ENCODE measurements at places on chromosomes 1 and 21.

- no peak for DNase-seq
Observed at GRCh38 chr21:39696618-39697017, 48.4 kb upstream of the IGSF5 start.

DNA sequence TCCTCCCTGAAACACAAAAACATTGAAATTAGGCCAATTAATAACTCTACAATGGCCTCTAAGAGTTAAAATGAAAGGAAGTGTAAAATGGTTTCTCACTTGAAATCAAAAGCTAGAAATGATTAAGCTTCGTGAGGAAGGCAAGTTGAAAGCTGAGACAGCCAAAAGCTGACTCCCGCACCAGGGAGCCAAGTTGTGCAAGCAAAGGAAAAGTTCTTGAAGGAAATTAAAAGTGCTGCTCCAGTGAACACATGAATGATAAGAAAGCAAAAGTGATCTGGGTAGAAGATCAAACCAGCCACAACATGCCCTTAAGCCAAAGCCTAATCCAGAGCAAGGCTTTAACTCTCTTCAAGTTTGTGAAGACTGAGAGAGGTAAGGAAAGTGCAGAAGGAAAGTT is 22.8 kb downstream of the CYYR1 start:
- DNase-seq, result no peak

DNA sequence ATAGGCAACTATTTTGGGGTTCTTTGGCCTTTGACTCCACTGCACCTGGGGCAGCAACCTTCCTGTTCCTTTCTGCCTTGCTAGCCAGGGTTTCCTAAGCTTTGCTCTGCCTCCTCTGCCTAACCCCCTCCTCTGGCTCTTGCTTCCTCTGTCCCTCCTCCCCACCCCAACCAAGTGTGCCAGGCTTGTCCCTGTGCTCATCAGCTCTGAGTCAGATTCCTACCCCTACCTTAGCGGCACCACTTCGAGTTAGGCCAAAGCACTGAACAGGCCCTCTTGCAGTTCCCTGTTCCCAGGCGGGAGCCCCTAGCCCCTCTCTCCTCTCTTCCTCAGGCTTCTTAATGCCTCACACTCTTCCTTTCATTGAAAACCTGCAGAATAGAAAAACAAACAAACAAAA is 74.8 kb upstream of the HAO2 start:
- no peak for DNase-seq

GRCh38 chr1:55275151-55275748 is 60.1 kb upstream of the USP24 start:
- no peak for DNase-seq

Data from central memory CD8-positive, alpha-beta T cell (primary cell).